Common myeloid progenitor, CD34-positive (primary cell): ENCODE measurements at places on chromosomes 2 and 18.
A peak's percentile ranks its signal among the peaks of the same experiment; 100 is the strongest.

DNA sequence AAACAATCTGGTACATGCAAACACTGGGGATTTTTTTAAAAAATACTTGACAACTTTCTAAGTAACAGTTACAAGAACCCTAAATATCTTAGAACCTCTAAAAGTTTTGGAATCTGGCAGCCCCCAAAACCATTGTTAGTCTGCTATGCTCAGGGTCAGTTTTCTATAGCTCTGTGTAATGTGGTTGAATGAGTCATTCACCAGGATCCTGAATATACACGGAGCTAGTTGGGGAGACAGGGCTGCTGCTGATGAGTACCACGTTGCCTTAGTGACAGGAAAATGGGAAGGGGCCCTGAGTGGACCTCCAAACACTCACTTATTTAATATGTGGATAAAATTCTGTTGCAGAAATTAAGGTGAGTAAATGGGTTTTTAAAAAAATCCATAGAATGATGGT is 36.9 kb upstream of the TANC1 start:
- DNase-seq, result peak; percentile 15

DNA sequence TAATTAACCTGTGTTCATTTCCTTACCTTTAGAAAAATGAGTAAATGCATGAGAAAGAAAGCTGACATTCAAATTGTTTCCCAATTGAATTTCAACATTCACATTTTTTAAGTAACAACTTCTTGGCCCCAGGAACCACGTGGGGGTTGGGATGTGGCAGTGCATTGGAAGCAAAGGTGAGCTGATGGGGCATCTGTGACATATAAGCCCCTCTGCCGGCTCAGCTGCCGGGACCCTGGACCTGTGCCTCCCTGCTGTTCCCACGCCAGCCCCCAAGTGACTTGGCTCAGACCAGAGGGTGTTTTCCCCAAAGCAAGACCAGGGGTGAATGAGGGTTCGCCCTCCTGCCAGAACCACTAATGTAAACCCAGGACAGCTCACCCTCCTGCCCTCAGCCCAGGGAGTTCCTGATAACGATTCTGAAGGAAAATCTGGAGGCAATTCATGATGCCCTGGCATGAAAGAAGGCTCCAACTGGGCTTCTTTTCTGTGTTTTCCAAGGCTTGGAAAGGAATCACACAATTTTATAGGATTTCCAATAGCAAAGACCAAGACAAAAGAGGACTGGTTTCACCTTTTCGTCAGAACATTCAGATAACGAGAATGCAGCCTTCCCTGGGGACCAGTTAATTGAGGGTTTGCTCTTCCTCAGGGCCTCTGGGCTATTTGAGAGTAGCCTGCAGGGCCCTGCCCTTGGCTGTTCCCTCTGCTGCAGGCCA is 193.2 kb upstream of the TWIST2 start:
- no peak for DNase-seq

GRCh38 chr2:189013671-189014448 is 39.7 kb downstream of the COL3A1 start:
- no peak for DNase-seq

DNA sequence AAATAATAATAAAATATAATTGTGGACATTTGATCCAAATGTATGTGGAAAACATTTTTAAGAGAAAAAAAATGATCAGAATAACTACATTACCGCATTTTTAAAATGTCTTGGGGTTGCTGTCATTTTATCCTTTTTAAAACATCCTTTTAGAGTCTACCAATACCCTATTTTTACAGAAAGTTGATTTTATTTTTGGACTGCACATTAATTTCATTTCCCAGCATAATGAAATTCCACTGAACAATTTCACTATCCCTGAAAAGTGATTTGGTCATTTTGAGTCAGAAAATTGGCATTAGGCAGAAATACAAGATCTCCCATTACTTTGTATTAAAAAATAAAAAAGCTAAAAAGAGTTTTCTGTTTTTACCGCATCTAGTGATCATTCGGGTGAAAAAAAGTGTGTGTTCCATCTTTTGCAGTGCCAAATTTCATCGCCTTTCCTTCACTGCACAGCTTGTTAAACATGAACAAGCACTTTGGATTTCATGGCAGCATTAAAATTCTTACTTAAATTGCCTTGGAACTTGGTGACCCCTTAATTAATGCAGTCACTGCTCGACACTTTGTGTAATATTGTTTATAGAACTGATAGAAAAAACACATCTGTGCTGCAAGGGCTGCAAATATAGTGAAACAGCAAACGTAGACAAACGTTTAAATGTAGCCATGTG is 611.7 kb downstream of the TSN start:
- no peak for DNase-seq

GRCh38 chr2:169761970-169762292 is 28.3 kb downstream of the KLHL23 start:
- no peak for DNase-seq

DNA sequence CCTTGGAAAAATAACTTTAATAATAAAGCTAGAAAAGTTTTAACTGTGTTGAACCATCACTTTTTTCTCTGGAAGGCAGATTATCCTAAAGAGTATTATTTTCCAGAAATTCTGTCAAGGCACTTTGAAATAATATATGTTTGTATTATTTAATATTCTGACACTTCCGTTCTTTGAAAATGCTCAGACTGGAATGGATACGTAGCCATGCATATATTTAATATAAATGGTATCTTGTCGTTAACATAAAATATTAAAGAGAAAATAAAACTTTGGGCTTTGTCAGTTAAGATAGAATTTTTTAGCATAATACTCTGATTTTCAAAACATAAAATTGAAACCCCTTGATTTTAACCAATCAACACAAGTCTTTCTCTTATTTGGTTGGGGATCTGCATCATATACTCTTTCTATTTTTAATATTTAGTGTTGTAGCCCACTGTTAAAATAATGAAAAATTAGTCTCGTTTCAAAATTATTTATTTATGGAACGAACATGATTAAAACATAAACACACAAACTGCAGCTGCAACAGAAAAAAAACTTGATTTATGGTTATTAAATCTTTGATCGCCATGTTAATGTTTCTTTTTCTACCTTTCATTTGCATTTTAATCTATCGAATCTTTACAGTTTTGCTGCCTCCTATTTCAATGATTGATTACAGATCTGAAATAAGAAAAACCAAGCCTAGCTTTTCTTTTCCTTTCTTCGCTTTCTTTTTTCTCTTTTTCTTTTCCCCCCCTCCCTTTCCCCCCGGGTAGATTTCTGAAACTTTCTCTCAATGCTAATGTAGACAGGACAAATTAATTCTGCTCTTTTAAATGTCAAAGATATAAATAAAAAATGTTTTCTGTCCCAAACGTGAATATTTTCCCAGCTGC is 145.5 kb downstream of the MEIS1 start:
- no peak for DNase-seq

- DNase-seq, result no peak
Measured at GRCh38 chr2:227862741-227863588, 8.5 kb upstream of the DAW1 start.
